ENCODE measurements at places on chromosomes 3 and 15.

DNA sequence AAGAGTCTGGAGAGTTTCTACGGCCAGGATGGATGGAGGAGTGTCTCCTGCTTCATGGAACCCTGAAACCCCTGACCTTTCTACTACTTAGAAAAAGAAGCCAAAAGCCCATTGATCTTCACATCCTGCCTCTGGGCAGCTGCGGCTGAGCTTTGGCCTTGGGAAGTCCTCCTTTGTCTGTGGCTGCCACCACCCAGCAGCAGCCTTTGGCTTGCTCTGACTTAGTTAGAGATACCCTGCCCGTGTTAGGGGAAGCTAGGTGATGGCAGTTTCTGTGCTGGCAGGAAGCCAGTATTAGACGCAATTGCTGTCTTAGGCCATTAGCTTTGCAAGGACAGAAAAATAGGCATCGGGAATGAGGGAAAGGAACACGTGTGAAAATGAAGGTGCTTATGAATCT is 18.8 kb downstream of the APH1B start:
- no peak for DNase-seq

DNA sequence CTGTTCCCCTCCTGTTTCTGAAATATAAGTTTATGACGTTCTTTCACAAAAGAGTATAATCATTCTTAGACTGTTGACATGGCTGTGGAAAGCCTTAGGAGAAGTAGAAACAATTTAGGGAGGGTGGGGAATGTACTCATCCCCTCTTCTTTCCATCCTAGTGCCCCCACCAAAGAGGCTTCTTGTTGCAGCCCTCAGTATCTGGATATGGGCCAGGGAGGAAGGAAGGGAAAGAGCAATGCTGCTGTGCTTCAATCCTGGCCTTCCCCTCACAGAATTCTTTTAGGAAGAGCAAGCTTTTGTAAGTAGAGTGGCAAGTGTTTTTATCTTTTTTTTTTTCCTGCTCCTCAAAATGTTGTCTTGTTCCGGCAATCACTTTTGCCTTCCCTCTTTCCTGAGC is 1.7 kb downstream of the INAFM2 start:
- no peak for DNase-seq

DNA sequence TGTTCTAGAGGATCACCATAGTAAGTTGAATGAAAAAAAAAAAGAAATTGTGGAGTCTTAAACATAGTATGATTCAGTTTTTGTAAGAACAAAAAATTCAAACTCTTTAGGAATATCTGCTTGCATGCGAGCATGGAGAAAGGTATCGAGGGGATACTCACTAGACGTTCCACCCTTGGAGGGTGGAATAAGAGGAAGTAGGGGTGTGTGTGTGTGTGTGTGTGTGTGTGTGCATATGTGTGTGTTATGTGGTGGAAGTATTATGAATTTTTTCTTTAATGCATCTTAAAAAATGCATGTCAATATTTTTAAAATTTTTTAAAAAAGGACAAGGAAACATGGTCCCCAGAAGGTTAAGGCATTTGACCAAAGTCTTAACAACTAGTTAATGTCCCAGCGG is 26.5 kb upstream of the SIAH2 start:
- no peak for DNase-seq

- peak; percentile 23 for DNase-seq
Measured at GRCh38 chr3:97736928-97737327, 27.6 kb upstream of the ARL6 start.

- no peak for DNase-seq
Measured at GRCh38 chr3:16912400-16913263, 27.9 kb downstream of the PLCL2 start.

DNA sequence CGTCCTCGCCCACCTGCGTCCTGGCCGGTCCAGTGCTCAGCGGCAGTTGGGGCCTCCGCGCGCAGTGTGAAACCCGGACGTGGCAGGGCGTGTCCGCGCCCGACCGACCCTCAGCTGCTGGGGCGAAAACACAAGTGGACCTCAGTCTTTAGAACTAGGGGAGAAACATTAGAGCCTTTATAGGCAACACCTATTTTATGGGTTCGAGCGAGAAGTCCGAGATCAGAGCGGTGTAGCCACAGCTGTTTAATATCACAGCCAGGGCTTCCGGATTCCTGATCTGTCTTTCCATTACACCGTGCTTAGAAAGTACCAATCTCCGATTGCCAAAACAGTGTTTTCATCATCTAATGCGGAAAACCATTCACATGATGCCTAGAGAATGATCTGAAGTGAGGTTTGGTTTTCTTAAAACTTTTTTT is 506 bp downstream of the RAD51 start:
- no peak for DNase-seq

Data from epithelial cell of proximal tubule (primary cell).